Suppressor macrophage (primary cell): ENCODE measurements at places on chromosomes 11 and 22.

- no peak for DNase-seq
Measured at GRCh38 chr22:22244316-22245250, at the start of gene VPREB1. Gene VPREB1 (plus strand): TSS chr22:22244786. CDS start chr22:22244814, 28 bp downstream.

- DNase-seq, result no peak
Measured at GRCh38 chr11:10385696-10386095, 69.4 kb upstream of the AMPD3 start.

- DNase-seq, result no peak
Measured at GRCh38 chr11:86147004-86147403, 78.1 kb upstream of the PICALM start.

- DNase-seq, result no peak
Measured at GRCh38 chr11:77506857-77507256, 33.0 kb upstream of the PAK1 start.

DNA sequence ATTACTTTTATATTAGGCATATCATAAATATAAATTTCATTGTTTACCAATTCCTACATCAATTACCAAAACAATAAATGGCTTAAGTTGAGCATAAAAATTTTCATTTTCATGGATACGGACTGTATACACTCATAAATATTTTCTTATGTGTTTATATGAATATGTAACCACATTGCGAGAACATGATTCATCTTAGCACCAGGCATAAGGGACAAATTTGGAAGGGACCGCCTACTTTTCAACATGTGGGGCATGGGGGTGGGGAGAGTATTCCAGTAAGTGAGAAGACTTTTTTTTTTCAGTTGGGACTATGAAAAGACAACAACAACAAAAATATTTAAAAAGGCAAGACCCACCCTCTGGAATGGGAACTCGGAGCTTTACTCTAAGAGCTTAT lies 296.1 kb downstream of the RAB38 start:
- no peak for DNase-seq
